ENCODE measurements at places on chromosomes 11 and 22. TPM values are rescaled to one million over a fixed set of nuclear protein-coding genes. Genes with fewer than 3 reads are reported as not detected.

GRCh38 chr11:101860696-101861427 is 53.9 kb upstream of the CEP126 start:
- peaks cover 4% of the 10 kb centered on the region for H3K27me3 ChIP-seq
- H3K4me3 ChIP-seq: no peak overlapping the region
- H3K4me1 ChIP-seq: no peaks in the 10 kb centered on the region

DNA sequence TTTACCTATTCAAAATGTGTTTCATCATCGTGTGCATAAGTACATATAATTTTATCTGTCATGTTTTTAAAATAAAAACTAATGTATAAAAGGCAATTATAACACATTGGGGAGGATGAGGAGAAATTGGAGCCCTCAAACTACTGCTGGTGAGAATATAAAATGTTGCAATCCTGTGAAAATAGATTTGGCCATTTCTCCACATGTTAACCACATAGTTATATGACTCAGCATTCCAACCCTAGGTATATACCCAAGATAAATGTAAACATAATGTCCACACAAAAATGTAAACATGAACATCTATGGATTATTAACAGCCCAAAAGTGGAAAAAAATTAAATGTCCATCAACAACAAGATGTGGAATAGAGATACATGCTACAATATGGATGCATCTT is 928.0 kb upstream of the FAT3 start:
- H3K4me3 ChIP-seq: no peak overlapping the region
- no peaks in the 10 kb centered on the region for H3K4me1 ChIP-seq
- H3K27ac ChIP-seq: no peak overlapping the region
- H3K27me3 ChIP-seq: no peaks in the 10 kb centered on the region
- no peak for DNase-seq

DNA sequence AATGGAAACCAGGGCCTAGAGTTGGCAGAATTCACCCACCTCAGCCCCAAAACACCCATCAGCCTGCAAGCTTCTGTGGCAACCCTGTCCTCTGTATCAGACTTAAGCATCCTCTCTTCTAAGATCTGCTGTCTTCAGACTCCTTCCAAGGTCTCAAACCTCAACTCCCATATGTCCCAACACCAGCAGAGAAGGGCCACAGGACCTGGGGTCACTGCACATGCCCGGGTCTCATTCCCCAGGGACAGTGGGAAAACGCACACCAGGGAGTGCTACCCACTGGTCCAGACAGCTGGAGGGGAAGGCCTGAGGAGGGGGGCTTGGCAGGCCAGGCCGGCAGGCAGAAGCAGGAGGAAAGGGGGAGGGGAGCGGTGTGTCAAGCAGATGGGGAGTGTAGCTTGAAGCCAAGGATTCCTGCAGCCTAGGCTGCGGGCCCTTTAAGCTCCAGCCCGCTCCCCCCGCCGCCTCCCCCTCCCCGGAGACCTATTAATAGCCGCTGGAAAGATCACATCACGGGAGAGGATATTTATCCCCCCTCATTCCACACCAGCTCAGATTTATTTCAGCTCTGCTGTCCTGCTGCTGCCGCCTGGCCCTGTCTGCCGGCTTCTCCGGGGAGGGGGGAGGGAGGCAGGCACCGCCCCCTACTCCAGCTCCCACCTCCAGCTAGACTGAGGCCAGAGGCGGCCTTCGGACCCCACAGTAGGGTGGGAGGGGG is 16.7 kb downstream of the BCL9L start:
- H3K4me3 ChIP-seq: peak overlapping the region; percentile 26
- H3K36me3 ChIP-seq: peaks cover 10% of the 10 kb centered on the region
- peaks cover 67% of the 10 kb centered on the region for H3K4me1 ChIP-seq
- H3K27ac ChIP-seq: peak overlapping the region; percentile 93

GRCh38 chr11:130223291-130223971 is 63.8 kb downstream of the ST14 start:
- H3K27ac ChIP-seq: peak overlapping the region; percentile 94
- H3K4me3 ChIP-seq: peak overlapping the region; percentile 85
- peaks cover under 1% of the 10 kb centered on the region for H3K27me3 ChIP-seq
- peak; percentile 57 for DNase-seq
- peaks cover 3% of the 10 kb centered on the region for H3K36me3 ChIP-seq

DNA sequence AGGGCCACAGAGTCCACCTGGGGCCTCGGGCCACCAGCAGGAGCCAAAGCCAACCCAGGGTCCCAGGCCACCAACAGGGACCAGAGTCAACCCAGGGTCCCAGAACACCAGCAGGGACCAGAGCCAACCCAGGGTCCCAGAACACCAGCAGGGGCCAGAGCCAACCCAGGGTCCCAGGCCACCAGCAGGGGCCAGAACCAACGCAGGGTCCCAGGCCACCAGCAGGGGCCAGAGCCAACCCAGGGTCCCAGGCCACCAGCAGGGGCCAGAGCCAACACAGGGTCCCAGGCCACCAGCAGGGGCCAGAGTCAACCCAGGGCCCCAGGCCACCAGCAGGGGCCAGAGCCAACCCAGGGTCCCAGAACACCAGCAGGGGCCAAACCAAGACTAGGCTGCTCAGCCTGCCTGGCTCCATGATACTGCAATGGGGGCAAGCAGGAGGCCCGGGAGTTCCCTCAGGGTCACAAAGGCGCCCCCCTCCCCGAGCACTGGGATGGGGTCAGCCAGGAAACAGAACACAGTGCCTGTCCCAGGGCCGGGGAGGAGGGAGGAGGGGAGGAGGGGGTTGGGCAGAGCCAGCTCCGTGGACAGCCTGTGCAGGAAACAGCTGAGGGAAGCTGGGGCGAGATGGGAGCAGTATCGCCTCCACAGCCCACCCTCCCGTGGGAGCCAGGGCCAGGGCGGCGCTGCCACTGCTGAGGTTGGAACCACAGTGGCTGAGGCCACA is 62.0 kb upstream of the PRR5 start:
- no peaks in the 10 kb centered on the region for H3K36me3 ChIP-seq
- no peak overlapping the region for H3K27ac ChIP-seq
- no peaks in the 10 kb centered on the region for H3K4me1 ChIP-seq

GRCh38 chr22:30422481-30423300 is 2.9 kb upstream of the MTFP1 start:
- H3K27ac ChIP-seq: peak overlapping the region; percentile 100
- DNase-seq: no peak
- peaks cover 44% of the 10 kb centered on the region for H3K4me1 ChIP-seq
- peak overlapping the region; percentile 99 for H3K4me3 ChIP-seq

Gene NTM
- not detected for polyA plus RNA-seq

Gene EWSR1
- 135 TPM for polyA plus RNA-seq

Gene OR52W1
- polyA plus RNA-seq: not detected

Gene OR52I2
- polyA plus RNA-seq: not detected

DNA sequence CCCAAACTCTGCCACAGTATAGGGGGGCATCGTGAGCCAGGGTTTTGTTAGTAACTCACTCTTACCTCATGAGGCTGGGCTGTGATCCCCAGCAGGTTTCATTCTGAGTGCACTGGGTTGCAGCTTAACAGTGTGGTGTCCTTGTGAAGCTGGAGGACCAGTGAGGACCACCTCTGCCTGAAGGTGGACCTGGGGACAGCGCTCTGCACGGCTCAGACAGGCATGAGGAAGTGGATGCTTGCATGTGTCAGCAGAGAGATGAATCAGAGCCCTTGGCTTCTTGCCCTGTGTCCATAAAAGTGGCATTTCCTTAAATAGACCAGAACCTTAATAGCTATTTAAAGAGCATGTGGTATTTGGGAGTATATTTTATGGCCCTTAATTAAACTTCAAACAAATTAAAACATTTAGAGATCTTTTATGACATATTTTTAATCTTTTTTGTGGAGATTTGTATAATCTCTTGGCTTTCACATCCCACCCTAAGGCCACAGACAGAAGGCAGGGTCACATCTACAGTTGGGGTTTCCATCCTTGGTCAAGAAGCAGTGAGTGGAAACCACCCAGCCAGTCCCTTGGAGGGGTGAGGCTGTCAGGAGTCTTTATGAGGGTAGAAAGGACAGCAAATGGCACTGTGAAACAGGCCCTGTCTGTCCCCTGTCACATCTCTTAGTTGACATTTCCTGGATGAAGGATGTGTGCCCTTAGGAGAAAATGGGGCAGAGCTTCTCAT is 24.8 kb upstream of the ADORA2A start:
- H3K27me3 ChIP-seq: no peaks in the 10 kb centered on the region
- peaks cover 11% of the 10 kb centered on the region for H3K36me3 ChIP-seq
- no peak overlapping the region for H3K4me3 ChIP-seq
- no peak for DNase-seq
- H3K4me1 ChIP-seq: peaks cover 39% of the 10 kb centered on the region

GRCh38 chr22:30195245-30196140 is 51.1 kb downstream of the LIF start:
- peaks cover 47% of the 10 kb centered on the region for H3K4me1 ChIP-seq
- no peaks in the 10 kb centered on the region for H3K36me3 ChIP-seq
- no peak for DNase-seq
- peaks cover 11% of the 10 kb centered on the region for H3K27me3 ChIP-seq
- peak overlapping the region; percentile 76 for H3K4me3 ChIP-seq

Data from immature natural killer cell (primary cell).